ENCODE measurements at places on chromosomes 5 and 9.

GRCh38 chr9:121887553-121888437 is 205.3 kb downstream of the TTLL11 start:
- no peak for DNase-seq

- DNase-seq: no peak
These were observed 77.9 kb upstream of the RPS23 start for GRCh38 chr5:82356021-82356420.

DNA sequence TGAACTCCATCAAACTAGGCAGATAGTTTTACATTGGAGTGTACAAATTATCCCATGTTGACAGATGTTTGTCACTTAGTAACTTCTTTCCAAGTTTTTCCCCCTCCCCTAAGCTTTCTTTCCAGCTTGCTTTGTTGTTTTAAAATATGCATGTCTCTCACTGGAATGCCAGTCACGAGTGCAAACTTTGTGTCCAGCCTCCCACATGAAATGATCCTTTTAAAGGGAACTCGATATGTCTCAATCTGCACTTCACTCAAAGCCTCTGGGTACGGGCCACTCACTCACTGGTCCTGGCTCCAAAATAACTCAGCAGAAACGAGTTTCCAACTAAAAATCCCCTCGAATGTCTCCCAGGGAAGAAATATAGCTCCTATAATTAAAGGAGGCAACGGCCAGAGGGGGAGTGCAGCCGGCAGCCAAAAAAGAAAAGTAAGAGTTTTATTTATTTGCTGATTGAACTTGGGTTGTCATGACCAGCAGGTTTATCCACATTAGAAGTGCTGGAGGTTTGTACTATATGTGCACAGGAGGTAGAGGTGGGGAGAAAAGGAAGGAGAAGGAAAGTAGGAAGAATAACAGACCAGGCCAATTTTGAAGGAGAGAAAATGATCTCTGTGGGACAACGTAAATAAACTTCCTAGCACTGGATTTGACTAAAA is 17.5 kb downstream of the NR2F1 start:
- no peak for DNase-seq

GRCh38 chr9:967436-967835 is 9.0 kb upstream of the DMRT3 start:
- DNase-seq: no peak

- no peak for DNase-seq
These were observed 92.7 kb downstream of the NRG2 start for GRCh38 chr5:139950436-139950835.

DNA sequence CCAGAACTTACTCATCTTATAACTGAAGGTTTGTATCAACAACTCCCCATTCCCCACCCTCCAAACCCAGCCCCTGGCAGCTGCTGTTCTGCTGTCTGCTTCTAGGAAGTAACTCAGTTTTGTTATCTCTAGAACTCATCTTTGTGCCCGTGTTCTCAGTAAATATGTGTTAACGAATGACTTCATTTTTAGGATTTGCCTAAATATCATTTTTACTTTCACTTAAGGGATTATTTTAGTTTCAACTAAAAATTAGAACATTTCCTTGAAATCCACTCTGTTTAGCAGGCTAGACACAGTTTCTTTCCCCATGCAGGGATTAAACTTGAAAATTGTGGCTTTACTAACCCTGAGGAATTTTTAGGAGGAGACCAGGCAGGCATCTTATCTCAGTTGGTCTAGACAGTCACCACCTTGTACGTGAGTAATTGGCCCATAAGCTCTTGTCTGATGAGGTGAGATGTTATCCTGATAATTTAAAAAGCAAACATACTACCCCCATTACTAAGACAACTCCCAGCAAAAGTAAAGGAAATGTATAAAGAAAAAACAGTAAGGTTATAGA is 68.2 kb upstream of the TNFAIP8 start:
- DNase-seq: no peak

- DNase-seq: no peak
These were observed 206.4 kb downstream of the AOPEP start for GRCh38 chr9:94932652-94933510.

- DNase-seq: no peak
These were observed 80.0 kb upstream of the LRRTM2 start for GRCh38 chr5:138955013-138955660.

DNA sequence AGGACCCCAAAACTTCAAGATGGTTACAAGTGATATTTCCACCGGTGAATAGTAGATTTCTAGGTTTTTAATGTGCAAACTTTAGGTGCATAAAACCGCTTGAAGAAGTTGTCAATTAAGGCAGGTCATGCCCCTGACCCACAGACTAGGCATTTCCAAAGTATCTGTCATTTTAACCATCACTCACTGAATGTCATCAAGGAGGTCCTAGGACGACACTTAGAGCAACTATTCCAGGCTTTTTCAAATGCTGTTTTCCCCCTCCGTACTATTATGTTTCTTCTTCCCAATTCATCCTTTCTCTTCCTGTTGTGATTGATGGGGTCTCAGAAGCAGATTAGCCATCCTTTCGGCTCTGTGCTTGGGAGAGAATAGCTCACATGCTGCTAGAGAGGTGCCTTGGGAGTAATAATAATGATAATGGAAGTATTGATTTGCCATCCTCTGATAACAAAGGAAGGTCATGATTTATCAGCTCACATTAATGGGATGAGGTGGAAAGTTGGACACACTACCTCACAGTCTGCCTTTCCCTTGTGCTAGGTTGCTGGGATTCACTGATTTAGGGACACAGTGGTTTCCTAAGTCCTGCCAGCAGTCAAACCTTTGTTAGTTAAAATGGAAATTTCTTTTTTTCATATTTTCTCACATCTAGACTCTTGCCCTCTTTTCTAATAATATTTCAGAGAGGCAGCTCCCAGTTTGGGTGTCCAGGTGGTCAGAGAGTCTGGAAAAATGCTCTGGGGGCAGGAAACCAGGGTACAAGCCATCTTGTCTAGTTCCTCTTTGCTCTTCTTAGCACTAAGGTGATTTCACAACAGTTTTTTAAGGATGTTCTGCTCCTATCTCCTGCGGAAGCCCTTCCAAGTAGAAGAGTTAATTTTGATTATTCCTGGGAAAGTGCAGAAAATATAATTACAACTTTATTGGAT is 67.0 kb downstream of the PTTG1 start:
- DNase-seq: no peak

DNA sequence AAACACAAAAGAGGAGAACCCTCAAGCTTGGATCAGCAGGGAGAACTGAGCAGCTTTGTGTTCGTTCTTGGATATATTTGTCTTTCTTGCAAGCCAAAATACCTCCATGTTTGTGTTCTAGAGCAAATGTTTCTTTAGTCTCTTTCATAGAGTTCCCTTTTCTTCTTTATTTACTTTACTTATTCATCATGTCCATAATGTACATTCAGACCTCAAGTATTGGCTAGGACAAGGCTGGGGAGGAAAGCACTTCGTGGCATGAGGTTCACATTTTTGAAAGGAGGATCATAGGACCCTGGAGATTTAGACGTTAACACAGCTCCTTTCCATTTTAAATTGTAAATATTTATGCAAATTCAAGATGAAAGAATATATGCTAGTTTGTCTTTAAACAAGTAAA is 590.2 kb upstream of the MEF2C start:
- no peak for DNase-seq

GRCh38 chr9:113920872-113921271 is 44.8 kb downstream of the ZNF618 start:
- DNase-seq: no peak

DNA sequence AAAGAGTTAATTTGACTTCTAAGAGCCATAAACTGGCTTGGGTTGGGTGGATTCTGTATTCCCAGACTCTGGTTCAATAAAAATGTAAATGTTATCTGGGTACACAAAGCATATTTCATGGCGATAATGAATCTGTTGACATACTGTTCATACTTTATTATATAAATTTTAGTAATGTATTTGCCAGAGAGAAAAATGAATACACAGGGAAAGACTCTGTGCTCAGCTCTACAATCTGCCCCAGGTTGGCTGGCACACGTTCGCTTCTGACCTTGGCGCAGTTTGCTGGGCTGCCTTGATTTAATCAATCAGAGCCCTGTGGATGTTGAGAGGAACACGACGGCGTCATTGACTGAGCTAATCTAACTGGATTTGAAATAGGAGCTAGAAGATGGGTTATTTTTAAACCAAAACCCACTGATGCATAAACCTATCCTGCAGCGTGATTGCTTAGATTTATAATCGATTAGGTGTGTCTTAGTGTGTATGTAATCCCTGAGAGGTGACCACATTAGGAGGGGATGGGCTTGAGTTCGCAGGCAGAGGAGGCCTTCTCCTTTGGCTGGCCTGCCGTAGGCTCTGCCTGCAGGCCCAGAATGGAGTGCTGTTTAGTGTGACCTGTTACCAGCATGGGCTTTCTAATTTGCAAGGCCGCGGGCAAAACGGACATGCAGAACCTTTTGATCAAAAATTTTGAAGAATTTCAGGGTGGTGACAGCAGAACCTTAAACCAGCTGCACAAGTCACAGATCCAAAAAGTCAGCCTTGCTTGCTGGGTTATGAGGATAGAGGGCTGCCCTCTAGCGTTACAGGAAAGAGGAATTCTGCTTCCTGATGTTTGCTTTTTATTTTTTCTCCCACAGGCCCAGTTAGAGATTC is 3.9 kb upstream of the ADCY2 start:
- DNase-seq: peak; percentile 5

- no peak for DNase-seq
These were observed 5.4 kb downstream of the KCNV2 start for GRCh38 chr9:2722715-2723114.

GRCh38 chr5:50770441-50770840 is 104.0 kb downstream of the PARP8 start:
- DNase-seq: no peak

DNA sequence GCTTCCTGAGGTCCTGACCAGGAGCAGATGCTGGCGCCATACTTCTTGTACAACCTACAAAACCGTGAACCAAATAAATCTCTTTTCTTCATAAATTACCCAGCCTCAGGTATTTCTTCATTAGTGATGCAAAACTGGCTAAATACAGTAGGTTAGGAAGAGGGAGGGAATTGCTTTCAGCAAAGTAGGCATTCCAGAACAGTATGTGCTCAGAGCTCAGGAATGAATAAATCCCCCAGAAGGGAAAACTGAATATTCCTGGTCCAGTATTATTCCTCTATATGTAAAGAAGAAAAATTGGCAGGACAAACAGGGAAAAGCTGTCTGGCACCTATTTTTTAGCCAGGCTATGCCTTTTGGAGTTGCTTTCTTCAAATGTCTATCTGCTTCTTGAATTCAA is 577.1 kb downstream of the PSAT1 start:
- DNase-seq: no peak

DNA sequence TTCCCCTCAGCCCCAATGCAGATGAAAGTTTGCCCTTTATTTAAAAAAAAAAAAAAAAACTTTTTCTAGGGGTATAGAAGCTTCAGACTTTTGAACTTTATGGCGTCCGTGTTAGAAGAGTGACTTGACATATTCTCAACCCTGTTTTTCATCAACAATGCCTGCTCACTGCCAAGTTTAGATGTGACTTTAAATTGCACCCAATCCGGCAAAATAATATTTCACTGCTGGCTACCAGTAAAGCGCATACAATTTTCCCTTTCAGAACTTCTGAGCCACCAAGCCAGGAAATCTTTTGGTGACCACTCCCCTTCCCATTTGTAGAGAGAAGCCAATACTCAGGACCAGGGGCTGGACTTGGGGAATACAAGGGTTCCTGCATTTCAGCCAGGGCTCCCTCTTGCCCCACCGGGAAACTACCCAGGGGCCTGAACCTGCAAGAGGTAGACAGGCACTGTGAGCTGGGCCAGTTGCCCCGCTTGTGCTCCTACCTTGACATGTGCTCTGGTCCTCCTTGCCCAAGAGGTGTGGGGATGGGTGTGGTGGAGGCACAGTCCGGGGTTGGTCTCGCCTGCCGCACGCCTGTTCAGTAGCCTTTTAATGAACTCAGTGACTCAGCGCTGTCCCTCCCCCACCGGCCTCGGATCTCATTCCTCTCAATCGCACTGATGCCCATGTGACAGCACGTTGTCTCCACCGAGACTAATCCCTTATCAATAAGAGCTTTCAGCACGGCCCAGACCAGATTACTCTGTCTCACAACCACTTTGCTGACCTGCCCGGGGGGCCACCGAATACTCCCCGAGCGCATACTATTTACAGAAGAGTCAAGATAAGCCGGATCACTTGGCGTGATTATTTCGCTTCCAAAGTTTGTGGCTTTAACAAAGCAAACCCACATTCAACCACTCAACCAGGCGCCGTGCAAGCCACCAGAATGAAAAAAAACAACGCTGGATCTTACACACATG is 226.4 kb downstream of the DCP2 start:
- DNase-seq: no peak

DNA sequence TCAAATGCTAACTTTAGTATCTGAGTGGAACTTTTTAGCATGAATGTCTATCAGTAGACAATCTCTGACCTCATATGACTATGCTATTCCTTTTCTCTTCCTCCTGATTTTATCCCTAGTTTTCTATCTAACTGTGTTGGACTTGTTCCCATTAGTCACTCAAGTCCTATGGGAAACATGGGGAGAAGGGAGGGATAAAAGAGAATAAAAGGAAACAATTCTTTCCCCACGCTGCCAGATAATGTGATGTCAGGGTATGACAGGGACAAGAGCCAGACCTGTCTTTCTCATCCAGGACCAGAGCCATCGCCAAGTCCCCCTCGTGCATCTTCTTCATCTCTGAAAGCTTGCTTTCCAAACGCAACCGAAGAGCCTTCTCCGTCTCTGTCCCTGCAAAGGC is 43.9 kb downstream of the CDK5RAP2 start:
- DNase-seq: no peak

- DNase-seq: no peak
These were observed 242.6 kb upstream of the MVB12B start for GRCh38 chr9:126084008-126084407.

DNA sequence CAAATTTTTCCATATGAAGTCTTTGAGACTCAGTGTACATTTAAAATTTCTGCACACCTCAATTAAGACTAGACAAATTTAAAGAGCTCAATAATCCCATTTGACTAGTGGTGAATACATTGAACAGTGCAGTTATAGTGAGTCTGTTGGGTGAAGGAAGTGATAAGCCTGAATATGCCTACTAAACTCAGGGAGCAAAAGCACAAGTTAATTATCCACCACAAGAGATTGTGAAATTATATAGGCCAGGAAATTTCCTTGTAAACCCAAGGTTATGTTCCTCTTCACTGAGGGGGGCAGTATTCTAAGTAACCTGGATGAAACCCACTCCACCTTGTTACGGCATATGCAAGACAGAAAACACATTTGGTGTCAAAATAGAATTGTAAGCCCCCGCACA is 612.9 kb upstream of the DAB2 start:
- DNase-seq: no peak

DNA sequence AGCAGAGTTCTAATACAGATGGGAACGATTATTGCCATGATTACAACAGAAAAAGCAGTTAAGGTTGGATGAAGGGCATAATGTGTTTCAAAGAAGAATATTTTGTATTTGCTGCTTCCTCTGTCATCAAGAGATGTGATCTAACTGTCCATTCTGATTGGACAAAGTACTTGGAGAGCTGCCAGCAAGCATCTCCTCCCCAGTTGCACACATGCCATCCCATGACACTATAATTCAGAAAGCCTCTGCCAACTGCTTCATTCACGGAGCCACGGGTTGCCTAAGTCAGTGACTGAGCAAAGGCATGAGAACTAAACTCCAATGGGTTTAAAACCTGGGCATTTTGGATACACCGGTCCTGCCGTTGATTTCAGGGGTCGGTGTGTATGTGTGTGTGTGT is 253.8 kb downstream of the CRB2 start:
- no peak for DNase-seq
